ENCODE measurements at places on chromosomes 12 and 14.

DNA sequence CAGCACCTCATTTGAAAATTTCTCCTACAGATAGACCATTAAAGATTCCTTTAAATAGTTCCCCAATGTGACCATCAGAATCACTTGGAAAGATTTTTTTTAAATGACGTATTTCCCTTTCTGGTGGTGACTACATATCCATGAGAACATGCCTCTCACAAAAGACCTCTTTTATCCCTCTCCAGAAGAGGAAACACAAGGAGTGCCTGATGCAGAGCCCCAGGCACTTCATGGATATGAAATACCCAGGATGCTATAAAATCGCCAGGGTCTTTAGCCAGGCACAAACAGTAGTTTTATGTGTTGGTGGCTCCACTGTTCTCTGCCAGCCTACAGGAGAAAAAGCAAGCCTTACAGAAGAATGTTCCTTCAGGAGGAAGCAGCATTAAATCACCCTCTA is 97.1 kb downstream of the ETNK1 start:
- DNase-seq, result no peak

DNA sequence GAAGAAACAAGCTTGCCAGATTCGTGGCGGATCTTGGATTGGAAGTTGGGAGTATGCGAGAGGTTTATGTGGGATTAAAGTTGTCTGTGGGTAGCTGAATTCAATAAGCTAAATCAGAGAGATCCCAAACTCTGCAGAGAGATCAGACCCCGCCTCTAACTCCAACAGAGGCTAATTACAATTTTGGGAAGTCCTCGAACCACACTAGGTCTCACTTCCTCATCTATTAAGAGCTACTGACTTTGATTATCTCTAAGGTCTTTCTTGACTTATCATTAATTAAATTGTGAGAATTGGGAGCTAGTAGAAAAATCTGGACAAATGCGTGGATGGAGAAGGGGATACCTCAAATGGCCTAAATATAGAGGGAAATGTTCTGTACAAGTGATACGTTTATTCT is 9.1 kb downstream of the NTF3 start:
- no peak for DNase-seq

DNA sequence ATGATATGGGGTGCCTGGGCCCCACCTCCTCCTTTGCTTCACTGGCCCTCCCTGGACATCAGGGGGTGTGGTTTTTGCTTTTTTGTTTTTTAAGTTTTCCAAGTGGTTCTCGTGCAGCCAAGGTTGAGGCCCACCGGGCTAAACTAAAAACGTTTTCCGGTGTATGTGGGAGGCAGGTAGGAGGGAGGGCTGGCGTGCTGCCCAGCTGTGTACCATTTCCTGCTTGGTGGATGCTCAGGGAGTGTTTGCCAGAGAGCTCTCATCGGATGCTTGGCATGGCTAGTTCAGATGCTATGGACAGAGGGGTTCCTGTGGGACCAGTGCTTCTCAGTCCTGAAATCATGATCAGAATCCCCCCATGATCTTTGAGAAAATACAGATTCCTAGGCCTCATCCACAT is 246.4 kb downstream of the CACNA1C start:
- DNase-seq, result no peak

DNA sequence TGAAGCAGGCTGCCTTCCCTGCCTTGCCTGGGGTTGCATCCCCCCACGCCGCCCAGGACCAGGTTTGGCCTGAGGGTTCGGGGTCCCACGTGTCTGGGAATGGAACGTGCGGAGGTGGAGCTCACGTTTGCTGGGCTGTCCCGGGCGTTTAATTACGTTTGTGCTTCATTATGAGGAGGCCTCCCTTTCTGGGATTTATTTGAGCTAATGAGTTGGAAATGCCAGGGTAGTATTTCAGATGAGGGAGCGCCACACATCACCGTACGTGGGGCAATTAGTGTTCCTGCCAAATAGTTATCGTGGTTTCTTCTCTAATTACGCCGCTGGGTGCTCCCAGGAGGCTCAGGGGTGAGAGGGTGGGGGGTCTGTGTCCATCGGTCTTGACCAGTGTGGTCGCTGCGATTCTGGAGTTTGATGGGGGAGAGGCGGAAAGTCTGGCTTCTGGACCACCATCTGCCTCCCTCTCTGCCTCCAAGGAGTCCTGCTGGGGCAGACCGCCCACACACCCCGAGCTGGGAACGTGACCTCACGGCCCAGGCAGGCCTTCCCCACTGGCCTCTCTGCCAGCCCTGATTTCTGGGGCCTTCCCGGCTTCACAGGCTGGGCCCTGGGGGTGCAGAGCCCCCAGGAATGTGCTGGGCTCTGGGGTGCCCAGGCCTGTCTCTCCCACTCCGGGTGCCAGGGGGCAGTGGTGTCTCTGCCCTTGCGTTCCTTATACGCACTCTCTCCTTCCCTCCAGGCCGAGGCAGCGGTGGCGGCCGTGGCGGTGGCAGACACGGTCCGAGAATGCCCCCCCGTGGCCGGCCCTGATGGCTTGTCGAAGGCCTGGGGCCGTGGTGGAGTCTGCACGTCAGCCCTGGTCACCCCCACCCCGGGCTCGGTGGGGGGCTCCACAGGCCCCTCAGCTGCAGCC is 18.9 kb downstream of the KIF26A start:
- DNase-seq, result no peak

DNA sequence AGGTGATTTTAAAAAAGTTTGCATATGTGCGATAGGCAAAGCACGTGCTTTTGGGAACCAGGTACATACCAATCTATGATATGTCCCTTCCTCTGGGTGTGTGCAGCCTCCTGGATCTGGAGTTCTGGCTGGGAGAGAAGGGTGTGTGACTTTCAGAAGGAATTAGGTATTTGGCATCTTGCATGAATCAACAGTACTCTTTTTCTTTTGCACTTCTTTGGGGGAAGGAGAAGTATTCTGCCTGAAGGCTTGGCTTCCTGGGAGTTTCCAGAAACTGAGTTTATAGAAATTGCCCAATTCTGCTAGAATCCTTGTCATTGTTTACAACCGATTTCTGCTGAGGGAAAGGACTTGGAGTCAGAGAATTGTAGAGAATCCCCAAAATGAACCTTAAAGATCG is 2.9 kb upstream of the CLMN start:
- no peak for DNase-seq

DNA sequence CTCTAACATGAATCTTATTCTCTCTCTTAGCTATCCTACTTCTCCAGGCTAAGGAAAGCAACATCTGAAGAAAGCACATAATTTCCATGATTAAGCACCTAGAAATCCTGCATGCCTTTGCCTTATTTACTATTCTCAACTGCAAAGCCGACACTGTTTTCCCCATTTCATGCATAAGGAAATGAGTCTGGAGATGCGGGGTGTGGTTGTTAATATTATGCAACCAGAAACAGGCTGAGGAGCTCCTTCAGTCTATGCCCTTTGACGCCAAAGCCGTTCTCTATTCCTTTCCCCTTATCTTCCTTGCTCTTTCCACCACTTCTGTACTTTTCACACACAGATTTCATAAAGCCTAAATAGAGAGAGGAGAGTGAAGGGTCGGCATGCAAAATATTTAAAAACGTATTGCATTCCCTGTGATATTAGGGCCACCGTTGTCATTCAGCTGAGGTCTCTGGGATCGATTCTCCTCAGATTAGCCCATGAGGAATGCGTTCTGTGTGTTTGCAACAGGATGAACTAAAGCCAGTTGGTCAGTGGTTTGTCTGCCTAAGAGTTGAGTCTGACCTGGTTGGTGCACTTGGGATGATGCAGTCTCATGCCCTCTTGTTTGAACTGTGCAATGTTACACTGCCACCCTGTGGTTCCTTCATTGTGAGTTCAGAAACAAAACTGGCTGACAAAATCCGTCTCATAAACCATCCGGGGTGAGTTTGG is 53.1 kb upstream of the PLEKHG7 start:
- peak; percentile 17 for DNase-seq
